Eye (tissue), 1 donor: ENCODE measurements at places on chromosomes 3 and 15.

GRCh38 chr3:113536627-113537101, 4.3 kb downstream of the SIDT1 start:
- DNase-seq, result no peak

DNA sequence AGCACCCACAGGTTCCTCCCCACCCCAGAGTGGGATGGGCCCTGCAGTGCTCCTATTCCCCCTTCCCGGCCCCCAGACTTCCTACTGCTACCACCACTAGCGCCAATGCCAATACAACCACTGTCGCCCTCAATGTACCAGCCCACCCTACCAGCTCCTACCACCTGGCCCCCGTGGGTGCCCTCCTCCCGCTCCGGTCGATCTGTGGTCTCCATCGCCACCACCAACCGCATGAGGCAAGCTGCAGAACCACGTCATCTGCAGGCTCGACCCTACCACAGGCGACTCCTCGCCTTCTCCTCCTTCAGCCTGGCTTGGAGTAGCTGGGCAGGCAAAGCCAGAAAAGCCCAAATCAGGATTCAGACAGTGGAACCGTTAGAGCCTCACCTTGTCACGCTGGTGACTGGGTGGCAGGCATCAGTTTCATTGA, 179.3 kb downstream of the POTEB3 start:
- DNase-seq, result no peak

DNA sequence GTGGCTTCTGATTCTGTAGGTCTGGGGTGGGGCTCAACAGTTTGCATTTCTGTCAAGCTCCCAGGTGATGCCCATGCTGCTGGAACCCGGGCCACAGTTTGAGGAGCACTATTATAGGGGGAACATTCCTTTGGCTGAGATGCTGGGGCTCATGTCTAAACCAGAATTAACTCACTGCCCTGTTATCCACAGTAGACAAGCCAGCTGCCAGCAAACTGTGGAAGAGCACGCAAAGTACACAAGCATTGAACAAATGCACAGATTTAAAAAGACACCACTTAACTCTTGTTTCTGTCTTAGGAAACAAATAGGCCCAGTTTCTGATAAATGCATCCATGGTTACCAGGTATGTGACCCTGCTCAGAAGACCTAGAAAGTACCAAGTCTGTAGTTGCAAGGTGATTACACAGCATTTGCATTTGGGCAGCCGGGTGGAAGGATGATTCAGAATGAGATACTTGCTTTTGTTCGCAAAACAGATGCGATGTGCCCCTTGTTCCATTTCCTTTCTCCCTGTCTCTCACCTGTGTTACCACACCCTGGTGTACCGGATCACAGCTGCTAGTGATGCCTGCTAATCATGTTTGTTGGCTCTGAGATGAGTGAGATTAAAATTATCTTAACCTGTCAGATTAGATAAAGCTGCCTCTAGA, 12.4 kb downstream of the GYG1 start:
- DNase-seq, result no peak

GRCh38 chr3:31911643-31912042, 69.4 kb downstream of the OSBPL10 start:
- no peak for DNase-seq

DNA sequence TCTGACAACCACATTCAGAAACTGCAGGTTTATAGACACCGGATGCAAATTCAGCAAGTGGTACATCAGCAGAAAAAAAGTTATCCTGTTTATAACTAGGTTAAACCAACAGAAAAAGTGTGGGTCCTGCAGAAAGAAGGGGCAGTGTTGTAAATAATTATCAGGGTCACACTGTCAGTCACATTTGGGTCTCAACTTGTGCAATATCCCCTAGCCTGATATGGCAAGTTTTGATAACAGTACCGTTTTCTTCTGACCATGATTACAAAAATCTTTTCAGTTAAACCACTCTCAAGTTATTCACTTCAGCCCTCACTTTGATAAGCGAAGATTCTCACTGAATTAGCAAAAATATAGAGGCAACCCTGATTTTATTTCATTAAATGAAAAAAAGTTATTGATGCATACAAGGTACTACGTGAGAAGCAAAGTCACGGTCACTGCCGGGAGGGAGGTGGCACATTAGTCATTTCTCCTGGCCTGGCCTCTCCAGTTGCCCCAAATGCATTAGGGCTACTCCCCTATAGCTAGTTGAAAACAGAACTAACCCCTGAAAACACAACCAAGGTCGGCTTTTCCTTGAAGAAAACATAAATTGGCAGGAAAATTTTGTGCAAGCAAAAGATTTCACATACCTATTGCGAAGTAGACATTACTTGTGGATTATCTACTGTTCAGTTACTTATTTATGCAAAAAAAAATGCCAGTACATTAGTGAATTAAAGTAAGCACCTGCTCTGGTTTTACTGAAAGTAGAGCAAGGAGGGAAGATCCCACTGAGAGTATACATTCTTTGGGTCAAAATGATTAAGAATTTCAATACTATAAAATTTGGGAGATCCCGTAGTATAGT, 28.6 kb downstream of the IL5RA start:
- DNase-seq, result no peak

GRCh38 chr15:90044916-90045371, 43.8 kb downstream of the ZNF710 start:
- DNase-seq, result no peak
